PC-3 (cell line): ENCODE measurements at places on chromosomes 5 and 9. TPM values are rescaled to one million over a fixed set of nuclear protein-coding genes. Genes with fewer than 3 reads are reported as not detected.

The INVS gene
- total RNA-seq: 8.9 and 9.6 TPM in 2 replicates

The RNF208 gene
- 1.7 and 2.8 TPM in 2 replicates for total RNA-seq

The TNFSF8 gene
- total RNA-seq: not detected in 2 replicates

The SLC34A1 gene
- 0.07 and 0.12 TPM in 2 replicates for total RNA-seq
